ENCODE measurements at places on chromosomes 6 and 20. TPM values are rescaled to one million over a fixed set of nuclear protein-coding genes. Genes with fewer than 3 reads are reported as not detected.

GRCh38 chr6:12014027-12014872, 2.1 kb downstream of the HIVEP1 start:
- DNase-seq: no peak
- peak overlapping the region; percentile 98 for H3K4me3 ChIP-seq
- H3K36me3 ChIP-seq: peaks cover 11% of the 10 kb centered on the region
- no peak overlapping the region for H3K27ac ChIP-seq

The BHLHE23 gene
- not detected for total RNA-seq

GRCh38 chr6:1402369-1402768, 13.0 kb downstream of the FOXF2 start:
- H3K36me3 ChIP-seq: no peaks in the 10 kb centered on the region
- no peak overlapping the region for H3K4me3 ChIP-seq
- peaks cover 8% of the 10 kb centered on the region for H3K27me3 ChIP-seq
- H3K4me1 ChIP-seq: no peaks in the 10 kb centered on the region
- H3K27ac ChIP-seq: no peak overlapping the region

GRCh38 chr6:116444092-116444491, 17.1 kb upstream of the CALHM6 start:
- H3K4me3 ChIP-seq: no peak overlapping the region
- H3K4me1 ChIP-seq: peaks cover 43% of the 10 kb centered on the region
- peak overlapping the region; percentile 71 for H3K27ac ChIP-seq
- no peaks in the 10 kb centered on the region for H3K36me3 ChIP-seq

- H3K27ac ChIP-seq: no peak overlapping the region
- no peaks in the 10 kb centered on the region for H3K27me3 ChIP-seq
- no peaks in the 10 kb centered on the region for H3K4me1 ChIP-seq
- H3K36me3 ChIP-seq: no peaks in the 10 kb centered on the region
Measured at GRCh38 chr20:52748990-52749389, 223.2 kb upstream of the TSHZ2 start.

DNA sequence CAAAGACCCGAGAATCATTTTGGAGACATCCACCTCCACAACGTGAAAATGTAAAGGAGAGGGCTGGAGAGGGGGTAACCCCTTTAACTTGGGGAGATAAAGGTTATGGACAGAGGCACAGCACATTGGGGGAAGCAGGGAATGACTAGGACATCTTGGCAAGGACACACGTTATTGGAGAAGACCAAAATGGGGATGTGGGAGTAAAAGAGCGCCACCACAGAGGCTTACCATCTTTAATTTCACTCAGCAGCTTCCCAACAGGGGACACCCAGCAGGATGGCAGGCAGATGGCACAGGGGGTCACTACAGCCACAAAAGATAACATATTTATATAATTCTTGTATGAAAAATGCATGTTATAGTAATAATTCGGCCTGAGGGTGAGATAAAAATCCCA, 9.8 kb downstream of the C6orf52 start:
- H3K27me3 ChIP-seq: peaks cover 3% of the 10 kb centered on the region
- H3K36me3 ChIP-seq: no peaks in the 10 kb centered on the region
- H3K4me3 ChIP-seq: no peak overlapping the region
- H3K4me1 ChIP-seq: peaks cover 22% of the 10 kb centered on the region
- no peak overlapping the region for H3K27ac ChIP-seq

GRCh38 chr20:14337400-14338171, at the start of gene FLRT3:
Gene FLRT3, minus strand, starts transcription at chr20:14337612. Its CDS starts 10,106 bp downstream, at chr20:14327506.
- H3K27ac ChIP-seq: peak within 1 kb of the TSS; percentile 77
- H3K4me1 ChIP-seq: peaks cover 6% of the 10 kb centered on the region

DNA sequence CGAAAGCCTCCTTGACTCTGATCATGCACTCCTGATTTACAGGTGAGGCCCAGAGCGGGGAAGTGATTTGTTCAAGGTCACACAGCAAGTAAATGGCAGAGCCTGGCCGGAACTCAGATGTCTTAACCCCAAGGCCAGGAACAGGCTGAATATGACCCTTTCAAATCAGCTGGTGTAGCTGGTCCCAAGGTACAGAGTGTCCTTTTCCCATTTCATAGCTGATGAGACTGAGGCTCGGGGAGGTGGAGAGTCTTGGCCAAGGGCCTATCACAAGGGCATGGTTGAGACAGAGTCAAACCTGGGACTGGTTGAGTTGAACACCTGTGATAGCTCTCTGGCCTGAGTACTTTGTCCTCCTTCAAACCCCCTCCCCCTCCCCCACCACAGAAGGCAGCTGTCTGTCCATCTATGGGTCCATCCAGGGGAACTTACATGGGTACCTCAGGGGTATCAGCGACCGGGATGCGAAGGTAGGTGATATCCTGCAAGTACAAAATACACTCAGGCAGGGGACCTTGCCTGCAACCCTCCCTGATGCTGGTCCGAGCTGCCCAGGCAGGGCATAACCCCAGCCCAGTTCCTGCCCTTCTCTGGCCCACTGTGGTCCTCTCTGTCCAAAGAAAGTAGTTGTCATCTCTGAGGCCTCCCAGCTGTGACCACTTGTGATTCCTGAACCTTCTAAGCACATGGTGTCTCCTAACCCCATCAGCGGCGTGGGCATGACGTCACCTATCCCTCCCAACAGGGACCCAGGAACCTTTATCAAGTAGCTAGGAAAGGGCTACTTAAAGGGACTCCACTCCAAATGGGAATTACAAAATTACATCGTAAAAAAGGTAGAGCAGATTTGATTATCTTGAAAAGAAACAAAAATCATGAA, 5.6 kb downstream of the DUSP15 start:
- peaks cover 9% of the 10 kb centered on the region for H3K4me1 ChIP-seq
- peaks cover under 1% of the 10 kb centered on the region for H3K36me3 ChIP-seq
- H3K4me3 ChIP-seq: no peak overlapping the region
- no peak for DNase-seq
- peaks cover 22% of the 10 kb centered on the region for H3K27me3 ChIP-seq

GRCh38 chr20:31922181-31922580, 29.7 kb downstream of the PDRG1 start:
- H3K4me1 ChIP-seq: peaks cover 8% of the 10 kb centered on the region
- H3K36me3 ChIP-seq: no peaks in the 10 kb centered on the region
- no peaks in the 10 kb centered on the region for H3K27me3 ChIP-seq
- no peak overlapping the region for H3K4me3 ChIP-seq

The COL12A1 gene
- total RNA-seq: 6.3 TPM

The GPX5 gene
- total RNA-seq: not detected

DNA sequence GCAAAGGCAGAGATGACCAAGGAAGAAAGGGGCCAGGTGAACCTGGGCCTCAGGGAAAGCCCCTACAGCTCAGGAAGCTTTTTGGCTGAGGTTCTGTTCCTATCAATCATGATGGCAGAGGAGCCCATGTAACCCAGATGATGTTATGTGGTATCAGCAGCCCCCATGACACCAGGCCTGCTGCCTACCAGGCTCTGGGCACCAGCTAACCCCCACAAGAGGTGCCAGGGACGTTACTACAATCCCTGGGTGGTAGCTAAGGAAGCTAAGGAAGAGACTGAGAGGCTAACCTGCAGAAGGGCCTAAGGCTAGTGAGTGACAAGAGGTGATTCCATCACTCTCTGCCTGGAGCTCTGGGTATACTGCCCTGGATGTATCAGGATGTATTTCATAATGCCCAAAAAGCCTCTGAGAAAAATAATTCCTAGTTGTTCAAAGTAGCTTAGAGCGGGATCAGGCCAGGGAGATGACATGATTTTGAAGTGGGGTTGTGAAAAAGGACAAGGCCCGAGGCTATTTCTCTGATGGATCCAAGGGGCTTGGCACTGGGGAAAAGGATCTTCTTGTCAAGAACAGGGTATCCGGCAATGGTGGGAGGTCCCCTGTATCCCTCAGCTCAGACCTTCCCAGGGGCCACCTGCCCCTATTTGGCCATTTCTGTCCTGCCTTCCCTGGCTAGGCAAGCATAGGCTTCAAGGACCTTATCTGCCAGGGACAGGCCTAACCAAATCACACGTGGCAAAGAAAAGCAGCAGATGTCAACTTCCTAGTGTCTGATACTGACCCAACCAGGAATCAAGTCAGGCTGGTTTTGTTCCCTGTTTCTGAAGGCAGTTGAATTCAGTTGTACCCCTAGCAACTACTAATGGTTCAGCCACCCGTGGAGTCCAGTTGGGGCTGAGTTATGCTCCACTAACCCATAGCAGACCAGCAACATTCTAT, 41.3 kb downstream of the PANK2 start:
- H3K27ac ChIP-seq: no peak overlapping the region
- DNase-seq: no peak
- peaks cover 15% of the 10 kb centered on the region for H3K27me3 ChIP-seq
- H3K36me3 ChIP-seq: peaks cover 16% of the 10 kb centered on the region
- H3K4me1 ChIP-seq: peaks cover 17% of the 10 kb centered on the region
- H3K4me3 ChIP-seq: no peak overlapping the region

The RNASET2 gene
- 11.6 TPM for total RNA-seq

GRCh38 chr6:104459543-104459942, 400.2 kb downstream of the HACE1 start:
- no peak for DNase-seq
- H3K27me3 ChIP-seq: no peaks in the 10 kb centered on the region
- no peak overlapping the region for H3K4me3 ChIP-seq

DNA sequence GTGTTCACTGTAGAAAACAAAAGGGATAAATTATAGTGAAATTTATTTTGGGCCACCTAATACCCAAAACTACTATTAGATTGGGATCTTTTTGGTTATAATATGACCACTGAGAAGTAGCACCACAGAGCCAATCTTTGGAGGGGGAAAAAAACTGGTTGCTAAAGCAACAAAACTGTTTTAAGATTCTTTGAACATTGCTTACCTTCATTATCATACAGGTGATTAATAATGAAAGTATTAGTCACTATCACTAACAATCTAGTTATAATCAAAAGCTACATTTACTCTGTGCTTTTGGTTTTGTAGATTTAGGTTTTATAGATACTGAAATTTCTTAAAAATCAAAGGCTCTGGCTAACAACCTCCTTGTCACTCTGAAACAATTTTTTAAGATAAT, 31.7 kb downstream of the STX7 start:
- no peak overlapping the region for H3K4me3 ChIP-seq
- no peaks in the 10 kb centered on the region for H3K36me3 ChIP-seq
- peaks cover 2% of the 10 kb centered on the region for H3K27me3 ChIP-seq

The LAMA5 gene
- total RNA-seq: 34.5 TPM

- no peak overlapping the region for H3K27ac ChIP-seq
- no peak for DNase-seq
- H3K27me3 ChIP-seq: no peaks in the 10 kb centered on the region
- no peaks in the 10 kb centered on the region for H3K36me3 ChIP-seq
- H3K4me3 ChIP-seq: no peak overlapping the region
Measured at GRCh38 chr6:110728501-110728900, 86.8 kb downstream of the CDK19 start.

GRCh38 chr6:137806914-137807682, 60.0 kb upstream of the TNFAIP3 start:
- H3K4me3 ChIP-seq: no peak overlapping the region
- no peak overlapping the region for H3K27ac ChIP-seq
- no peaks in the 10 kb centered on the region for H3K36me3 ChIP-seq
- peaks cover 4% of the 10 kb centered on the region for H3K27me3 ChIP-seq
- peaks cover 6% of the 10 kb centered on the region for H3K4me1 ChIP-seq

GRCh38 chr6:129136751-129137150, 253.8 kb downstream of the LAMA2 start:
- H3K4me1 ChIP-seq: peaks cover 28% of the 10 kb centered on the region
- H3K27me3 ChIP-seq: no peaks in the 10 kb centered on the region
- DNase-seq: no peak
- no peak overlapping the region for H3K27ac ChIP-seq
- H3K4me3 ChIP-seq: no peak overlapping the region

The ADGRF5 gene
- 250 TPM for total RNA-seq
